Lower lobe of right lung (tissue), 2 donors: ENCODE measurements at places on chromosomes 12 and 14.

DNA sequence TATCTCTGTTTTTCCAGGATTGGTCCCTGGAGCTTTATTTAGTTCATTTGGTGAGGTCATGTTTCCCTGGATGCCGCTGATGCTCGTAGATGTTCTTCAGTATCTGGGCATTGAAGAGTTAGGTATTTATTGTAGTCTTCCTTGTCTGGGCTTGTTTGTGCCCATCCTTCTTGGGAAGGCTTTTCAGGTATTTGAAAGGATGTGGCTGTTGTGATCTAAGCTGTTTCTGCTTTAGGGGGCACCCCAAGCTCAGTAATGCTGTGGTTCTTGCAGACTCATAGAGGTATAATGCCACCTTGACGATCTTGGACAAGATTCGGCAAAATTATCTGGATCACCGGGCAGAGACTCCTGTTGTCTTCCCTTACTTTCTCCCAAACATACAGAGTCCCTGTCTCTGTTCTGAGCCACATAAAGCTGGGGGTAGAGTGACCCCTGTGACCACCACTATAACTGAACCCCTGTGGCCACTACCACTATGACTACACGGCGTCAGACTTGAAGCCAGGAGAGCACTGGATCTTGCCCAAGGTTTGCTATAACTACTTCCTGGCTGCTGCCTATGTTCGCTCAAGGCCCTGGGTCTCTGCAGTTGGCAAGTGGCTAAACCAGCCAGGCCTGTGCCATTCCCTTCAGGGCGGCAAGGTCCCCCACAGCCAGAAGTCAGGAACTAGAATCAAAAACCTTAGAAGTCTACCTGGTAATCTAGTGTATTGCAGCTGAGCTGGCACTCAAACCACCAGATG, 40.9 kb downstream of the FGD4 start:
- no peak overlapping the region for H3K4me3 ChIP-seq
- no peak for DNase-seq
- H3K36me3 ChIP-seq = no peaks in the 10 kb centered on the region

GRCh38 chr12:65655074-65655493, 169.2 kb upstream of the HMGA2 start:
- no peaks in the 10 kb centered on the region for H3K36me3 ChIP-seq
- no peak for DNase-seq
- H3K27ac ChIP-seq = no peak overlapping the region
- no peak overlapping the region for H3K4me3 ChIP-seq
- H3K4me1 ChIP-seq = no peaks in the 10 kb centered on the region

DNA sequence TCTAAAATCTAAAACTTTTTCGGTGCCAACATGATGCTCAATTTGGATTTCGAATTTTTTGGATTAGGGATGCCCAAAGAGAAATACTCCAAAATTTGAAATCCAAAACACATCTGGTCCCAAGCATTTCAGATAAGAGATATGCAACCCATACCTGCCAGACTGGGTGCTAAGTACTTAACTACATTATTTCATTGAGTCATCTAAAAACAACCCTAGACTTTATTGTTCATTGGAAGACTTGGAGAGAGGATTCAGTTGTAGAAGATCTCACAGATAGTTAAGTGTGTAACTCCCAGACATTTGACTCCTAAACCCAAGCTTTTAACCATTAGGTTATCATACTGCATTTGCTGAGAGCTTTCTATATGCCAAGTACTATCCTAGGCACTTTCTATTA, 102.2 kb downstream of the BCAT1 start:
- DNase-seq = no peak
- no peak overlapping the region for H3K27ac ChIP-seq

- H3K4me3 ChIP-seq = peak overlapping the region; percentile 25
- H3K36me3 ChIP-seq = no peaks in the 10 kb centered on the region
- no peak for DNase-seq
- peaks cover 13% of the 10 kb centered on the region for H3K27me3 ChIP-seq
Observed at GRCh38 chr14:64707661-64708060, 3.4 kb downstream of the PLEKHG3 start.

DNA sequence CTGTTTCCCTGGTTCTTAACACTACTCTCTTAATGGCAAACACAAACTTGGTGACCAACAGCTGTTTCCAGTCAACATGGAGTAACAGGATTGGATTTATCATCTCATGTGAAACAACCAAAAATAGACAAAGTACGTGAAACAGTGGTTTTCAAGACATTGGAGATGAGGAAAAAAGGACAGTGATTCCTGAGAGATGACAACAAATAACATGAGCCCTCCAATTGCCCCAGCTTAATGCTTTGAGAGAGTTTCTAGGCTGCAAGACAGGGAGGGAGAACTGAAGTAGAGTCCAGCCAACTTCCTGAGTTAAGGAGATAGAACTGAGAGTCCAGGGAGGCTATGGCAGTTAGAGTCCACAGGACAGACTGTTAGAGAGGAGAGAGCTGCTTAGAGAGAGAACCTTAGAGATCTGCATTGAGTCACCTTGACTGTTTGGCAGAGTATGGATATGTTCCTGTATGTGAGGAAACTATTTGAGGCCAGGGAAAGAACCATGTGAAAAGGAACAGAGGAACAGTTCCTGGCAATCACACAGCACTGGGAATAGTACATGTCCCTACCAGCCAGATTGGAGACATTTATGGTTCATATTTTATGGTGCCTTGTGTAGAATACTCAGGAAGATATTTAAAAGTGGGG, 106.4 kb downstream of the PCNX1 start:
- H3K4me3 ChIP-seq = no peak overlapping the region
- no peak for DNase-seq
- peaks cover 29% of the 10 kb centered on the region for H3K36me3 ChIP-seq
- H3K27me3 ChIP-seq = no peaks in the 10 kb centered on the region
- H3K27ac ChIP-seq = no peak overlapping the region
